T-helper 2 cell (primary cell): ENCODE measurements at places on chromosomes 4 and X.

DNA sequence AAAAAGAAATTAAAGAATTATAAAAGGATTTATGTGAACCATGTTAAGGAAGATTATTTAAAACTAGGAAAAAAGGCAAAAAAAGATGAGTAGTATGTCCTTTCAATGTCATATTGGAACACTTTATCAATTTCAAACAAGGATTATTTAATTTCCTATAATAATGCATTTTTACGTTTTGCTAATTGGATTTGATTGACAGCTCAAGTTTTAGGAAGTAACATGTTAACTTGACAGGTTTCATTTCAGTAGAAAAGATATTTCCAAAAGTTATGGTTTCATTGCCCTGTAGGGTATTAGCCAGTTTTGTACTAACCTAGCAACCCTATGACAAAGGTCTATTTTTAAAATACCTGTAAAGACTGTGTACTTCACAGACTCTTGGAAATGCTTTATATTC, 379.6 kb upstream of the ZFP42 start:
- DNase-seq, result no peak

DNA sequence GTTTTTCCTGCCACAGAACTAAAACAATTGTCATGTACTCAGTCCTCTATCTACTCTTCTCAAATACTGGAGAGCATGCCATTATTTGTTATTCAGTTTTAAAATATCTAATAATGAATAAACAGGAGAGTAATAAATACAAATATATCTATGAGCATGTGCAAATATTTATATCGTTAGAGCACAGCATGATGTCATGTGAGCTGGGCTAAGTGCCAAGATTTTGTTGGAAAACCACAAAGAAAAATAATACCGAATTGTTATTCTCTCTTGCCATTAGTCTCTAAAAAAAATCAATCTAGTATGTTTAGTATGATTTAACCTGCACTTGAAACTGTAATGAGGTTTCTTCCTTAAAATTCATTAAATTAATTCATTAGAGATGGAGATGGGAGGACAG, 97.3 kb downstream of the DDX60 start:
- no peak for DNase-seq

DNA sequence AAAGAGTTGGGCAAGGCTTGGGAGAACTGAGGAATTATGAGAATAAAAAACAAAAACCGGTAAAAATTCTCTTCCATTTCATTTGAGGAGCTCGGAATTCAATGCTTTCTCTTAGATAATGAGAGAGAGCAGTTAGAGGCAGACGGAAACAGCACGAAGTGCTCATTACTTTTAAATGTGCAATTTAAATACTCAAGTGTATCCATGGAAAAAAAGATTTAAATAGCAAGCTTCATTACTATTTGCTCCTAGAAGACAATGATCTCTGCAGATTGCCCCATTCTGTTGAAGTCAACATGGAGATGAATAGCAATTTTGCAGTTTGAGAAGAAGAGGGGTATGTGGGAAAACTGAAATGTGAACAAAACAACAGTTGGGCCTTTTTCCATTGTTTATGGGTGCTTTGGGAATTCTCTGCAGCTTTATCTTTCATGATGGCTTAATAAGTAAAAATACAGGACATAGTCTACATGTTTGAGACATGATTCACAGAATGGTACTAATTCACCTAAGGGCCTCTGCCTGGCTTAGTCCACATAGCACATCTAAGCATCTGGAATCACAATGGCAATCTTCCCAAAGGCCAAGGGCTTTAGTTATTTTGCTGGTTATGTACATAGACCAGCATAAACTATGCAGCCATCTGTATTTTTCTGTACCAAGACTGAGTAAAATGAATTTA, 512.7 kb upstream of the FAT1 start:
- DNase-seq, result no peak

DNA sequence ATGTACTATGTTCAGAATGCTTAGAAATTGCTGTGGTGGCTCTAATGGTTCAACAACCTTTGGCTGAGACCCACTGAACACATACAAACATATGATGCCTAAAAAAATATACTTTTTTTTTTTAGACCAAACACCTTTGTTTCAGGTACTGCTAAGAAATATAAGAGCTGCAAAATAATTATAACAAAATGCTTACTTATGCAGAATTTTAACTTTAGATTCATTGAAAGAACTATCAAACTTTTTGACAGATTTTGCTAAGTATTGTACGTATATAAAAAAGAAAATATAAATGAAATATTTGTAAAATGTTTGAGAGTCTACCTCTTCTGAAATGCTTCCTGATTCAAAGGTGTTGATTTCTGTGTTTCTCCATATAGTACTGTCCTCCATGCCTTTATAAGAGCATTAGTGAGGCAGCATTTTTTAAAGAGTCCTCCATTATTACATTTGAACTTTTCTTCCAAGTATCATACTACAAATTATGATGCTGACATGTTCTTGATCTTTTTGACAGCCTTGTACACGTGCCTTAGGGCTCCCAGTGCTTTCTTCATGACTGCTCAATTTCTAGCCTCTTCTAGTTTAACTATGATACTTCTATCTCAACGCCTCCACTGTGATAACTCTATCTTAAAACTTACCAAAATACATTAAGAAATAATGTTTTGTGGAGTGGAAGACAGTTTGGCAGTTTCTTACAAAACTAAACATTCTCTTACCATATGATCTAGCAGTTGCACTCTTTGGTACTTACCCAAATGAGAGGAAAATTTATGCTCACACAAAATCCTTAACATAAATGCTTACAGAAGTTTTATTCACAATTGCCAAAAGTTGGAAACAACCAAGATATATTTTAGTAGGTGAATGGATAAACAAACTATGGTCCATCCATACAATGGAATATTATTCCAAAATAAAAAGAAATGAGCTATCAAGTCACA, 212.2 kb upstream of the MAB21L2 start:
- no peak for DNase-seq

GRCh38 chr4:148442832-148443511, 758 bp upstream of the NR3C2 start:
- DNase-seq, result no peak

- DNase-seq, result no peak
Measured at GRCh38 chr4:17587094-17587822, 10.3 kb downstream of the LAP3 start.
